ENCODE measurements at places on chromosomes 4 and X. TPM values are rescaled to one million over a fixed set of nuclear protein-coding genes. Genes with fewer than 3 reads are reported as not detected.

The PLAC1 gene
- not detected for total RNA-seq

The PPEF2 gene
- total RNA-seq, result 0.19 TPM

The RNF150 gene
- 0.38 TPM for total RNA-seq

The SYN1 gene
- total RNA-seq, result 0.28 TPM

The TLR2 gene
- total RNA-seq, result 0.85 TPM

The ADAM29 gene
- not detected for total RNA-seq

The GPRASP2 gene
- total RNA-seq, result 29.3 TPM

The CENPI gene
- 7.3 TPM for total RNA-seq

The AMTN gene
- not detected for total RNA-seq

The MTMR8 gene
- 0.19 TPM for total RNA-seq

The GNRHR gene
- not detected for total RNA-seq

The DGKK gene
- not detected for total RNA-seq

The GTPBP6 gene
- total RNA-seq, result 50.0 TPM

The DCAF12L2 gene
- total RNA-seq, result under 0.01 TPM

The EMCN gene
- 6.5 TPM for total RNA-seq

The KIF4A gene
- total RNA-seq, result 23.8 TPM

The GCNA gene
- total RNA-seq, result 3.4 TPM

The TEX13D gene
- total RNA-seq, result not detected

The NWD2 gene
- not detected for total RNA-seq

The PHOX2B gene
- total RNA-seq, result not detected

The MAGEA6 gene
- not detected for total RNA-seq

The ITGB1BP2 gene
- total RNA-seq, result 1.2 TPM

The CTAG1A gene
- not detected for total RNA-seq

The SERTM2 gene
- total RNA-seq, result 0.19 TPM

The IL15 gene
- total RNA-seq, result 3.3 TPM

The ZCCHC12 gene
- under 0.01 TPM for total RNA-seq

The PRRG3 gene
- total RNA-seq, result not detected

The DIAPH2 gene
- total RNA-seq, result 14.6 TPM

The CEP135 gene
- total RNA-seq, result 9.2 TPM

The EXOC1L gene
- not detected for total RNA-seq

The GLRA2 gene
- total RNA-seq, result not detected

The F9 gene
- total RNA-seq, result not detected

The CT45A3 gene
- not detected for total RNA-seq

The OPN1MW3 gene
- total RNA-seq, result not detected

The ZC4H2 gene
- total RNA-seq, result 3.7 TPM

The PAGE1 gene
- not detected for total RNA-seq

The LDB2 gene
- total RNA-seq, result 15.5 TPM

The LIN54 gene
- total RNA-seq, result 13.2 TPM

The XG gene
- 2.5 TPM for total RNA-seq

The SGMS2 gene
- 221 TPM for total RNA-seq

The COL4A5 gene
- total RNA-seq, result 56.9 TPM

The BEX1 gene
- total RNA-seq, result 24.7 TPM

Data from regular cardiac myocyte (primary cell).